ENCODE measurements at places on chromosomes 6 and 20. TPM values are rescaled to one million over a fixed set of nuclear protein-coding genes. Genes with fewer than 3 reads are reported as not detected.

Gene BPI
- 0.41 TPM for total RNA-seq

- H3K27me3 ChIP-seq, result no peaks in the 10 kb centered on the region
- no peaks in the 10 kb centered on the region for H3K36me3 ChIP-seq
- H3K4me3 ChIP-seq, result no peak overlapping the region
- no peaks in the 10 kb centered on the region for H3K4me1 ChIP-seq
Observed at GRCh38 chr6:101150226-101150625, 243.3 kb upstream of the GRIK2 start.

GRCh38 chr6:150068720-150069648, at the start of gene ULBP3:
ULBP3 (minus strand) TSS chr6:150069121; CDS start chr6:150069066, 55 bp downstream.
- peak within 1 kb of the TSS; percentile 74 for H3K4me3 ChIP-seq
- H3K4me1 ChIP-seq, result peaks cover 6% of the 10 kb centered on the region
- H3K27ac ChIP-seq, result peak within 1 kb of the TSS; percentile 73
- no peaks in the 10 kb centered on the region for H3K36me3 ChIP-seq
- peak; percentile 95 for DNase-seq
- H3K27me3 ChIP-seq, result no peaks in the 10 kb centered on the region

DNA sequence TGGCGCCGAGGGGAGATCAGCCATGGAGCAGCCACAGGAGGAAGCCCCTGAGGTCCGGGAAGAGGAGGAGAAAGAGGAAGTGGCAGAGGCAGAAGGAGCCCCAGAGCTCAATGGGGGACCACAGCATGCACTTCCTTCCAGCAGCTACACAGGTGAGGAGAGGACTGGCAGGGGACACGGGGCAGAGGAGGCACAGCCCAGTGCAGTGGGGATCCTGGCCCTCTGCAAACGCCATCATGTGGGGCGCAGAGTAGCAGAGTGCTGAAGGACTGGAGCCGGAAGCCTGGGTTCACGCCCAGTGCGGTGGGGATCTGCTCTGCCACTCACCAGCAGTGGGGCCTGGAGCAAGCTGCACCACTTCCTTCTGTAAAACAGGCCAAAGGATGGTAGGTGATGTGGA, 41.1 kb upstream of the FANCE start:
- H3K36me3 ChIP-seq, result peaks cover 22% of the 10 kb centered on the region
- H3K27me3 ChIP-seq, result no peaks in the 10 kb centered on the region
- no peak overlapping the region for H3K27ac ChIP-seq
- no peaks in the 10 kb centered on the region for H3K4me1 ChIP-seq
- DNase-seq, result no peak

DNA sequence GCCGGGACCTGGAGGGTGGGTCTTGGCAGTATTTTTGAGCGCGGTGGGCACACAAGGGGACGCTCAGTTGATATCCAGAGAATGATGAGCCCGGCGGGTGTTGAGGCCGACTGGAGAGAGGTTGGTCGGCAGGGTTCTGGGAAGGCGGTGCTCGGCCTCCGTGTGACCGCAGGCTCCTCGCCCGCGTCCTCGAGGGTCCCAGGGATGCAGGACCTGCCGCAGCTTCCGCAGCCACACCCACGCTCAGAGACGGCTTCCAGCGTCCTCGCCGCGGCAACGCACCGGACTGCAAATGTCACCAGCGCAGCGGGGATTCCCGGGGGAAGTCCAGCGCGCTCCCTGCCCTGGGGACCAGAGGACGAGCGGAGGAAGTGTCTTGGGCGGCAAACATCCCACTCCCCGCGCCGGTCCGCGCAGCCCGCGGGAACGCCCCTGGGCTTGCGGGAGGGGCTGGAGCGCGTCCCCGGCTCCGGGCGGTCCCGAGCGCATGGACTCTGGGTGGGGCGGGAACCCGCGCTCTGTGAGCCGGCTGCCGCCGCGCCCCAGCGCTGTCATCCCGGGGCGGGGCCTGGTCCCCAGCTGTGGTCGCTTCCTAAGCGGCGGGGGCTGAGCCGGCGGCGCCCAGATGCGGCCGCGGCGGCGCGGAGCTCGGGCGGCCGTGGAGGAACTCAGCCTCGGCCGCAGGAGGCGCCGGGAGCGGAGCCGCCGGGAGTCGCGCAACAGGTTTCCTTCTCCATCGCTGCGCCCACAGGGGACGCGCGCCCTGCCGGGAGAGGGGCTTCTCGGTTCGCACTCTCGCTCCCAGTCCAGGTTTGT, at the start of gene STX11:
Gene STX11, plus strand, starts transcription at position 624 of the 816 bp plus-strand sequence. CDS start 36,111 bp downstream, outside the sequence.
- H3K27ac ChIP-seq, result peak within 1 kb of the TSS; percentile 77
- H3K36me3 ChIP-seq, result no peaks in the 10 kb centered on the region
- no peaks in the 10 kb centered on the region for H3K27me3 ChIP-seq
- H3K4me1 ChIP-seq, result no peaks in the 10 kb centered on the region

- no peak overlapping the region for H3K4me3 ChIP-seq
- H3K36me3 ChIP-seq, result no peaks in the 10 kb centered on the region
- H3K4me1 ChIP-seq, result no peaks in the 10 kb centered on the region
- no peak for DNase-seq
- no peaks in the 10 kb centered on the region for H3K27me3 ChIP-seq
Observed at GRCh38 chr6:140825731-140826130, 1307.0 kb upstream of the GJE1 start.

Gene APOBEC2
- 0.28 TPM for total RNA-seq

Gene NOX3
- not detected for total RNA-seq
